NCI-H1436 treated with DMSO at 0.1 percent for 48 hours (cell line): ENCODE measurements at places on chromosomes 5 and 9.

DNA sequence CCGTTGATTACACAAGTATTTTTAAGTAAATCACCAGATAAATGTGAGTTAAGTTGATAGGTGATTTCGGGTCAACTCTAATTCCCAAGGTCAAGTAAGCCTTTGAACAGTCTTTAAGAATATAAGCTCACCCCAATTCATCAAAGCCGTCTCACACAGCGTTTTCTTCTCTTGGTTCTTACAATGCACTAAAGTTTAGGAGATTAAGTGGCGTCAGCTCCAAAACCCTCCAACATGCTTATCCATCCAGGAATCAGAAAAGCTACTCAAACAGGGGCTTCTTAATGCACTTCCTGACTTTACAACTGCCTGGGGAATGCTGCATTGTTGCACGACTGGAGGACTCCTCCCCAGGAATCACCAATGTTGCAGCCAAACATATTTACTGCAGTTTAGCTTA lies 206.2 kb upstream of the EFNA5 start:
- no peak for DNase-seq

- DNase-seq: no peak
Measured at GRCh38 chr5:74990194-74990593, 62.2 kb downstream of the GCNT4 start.

DNA sequence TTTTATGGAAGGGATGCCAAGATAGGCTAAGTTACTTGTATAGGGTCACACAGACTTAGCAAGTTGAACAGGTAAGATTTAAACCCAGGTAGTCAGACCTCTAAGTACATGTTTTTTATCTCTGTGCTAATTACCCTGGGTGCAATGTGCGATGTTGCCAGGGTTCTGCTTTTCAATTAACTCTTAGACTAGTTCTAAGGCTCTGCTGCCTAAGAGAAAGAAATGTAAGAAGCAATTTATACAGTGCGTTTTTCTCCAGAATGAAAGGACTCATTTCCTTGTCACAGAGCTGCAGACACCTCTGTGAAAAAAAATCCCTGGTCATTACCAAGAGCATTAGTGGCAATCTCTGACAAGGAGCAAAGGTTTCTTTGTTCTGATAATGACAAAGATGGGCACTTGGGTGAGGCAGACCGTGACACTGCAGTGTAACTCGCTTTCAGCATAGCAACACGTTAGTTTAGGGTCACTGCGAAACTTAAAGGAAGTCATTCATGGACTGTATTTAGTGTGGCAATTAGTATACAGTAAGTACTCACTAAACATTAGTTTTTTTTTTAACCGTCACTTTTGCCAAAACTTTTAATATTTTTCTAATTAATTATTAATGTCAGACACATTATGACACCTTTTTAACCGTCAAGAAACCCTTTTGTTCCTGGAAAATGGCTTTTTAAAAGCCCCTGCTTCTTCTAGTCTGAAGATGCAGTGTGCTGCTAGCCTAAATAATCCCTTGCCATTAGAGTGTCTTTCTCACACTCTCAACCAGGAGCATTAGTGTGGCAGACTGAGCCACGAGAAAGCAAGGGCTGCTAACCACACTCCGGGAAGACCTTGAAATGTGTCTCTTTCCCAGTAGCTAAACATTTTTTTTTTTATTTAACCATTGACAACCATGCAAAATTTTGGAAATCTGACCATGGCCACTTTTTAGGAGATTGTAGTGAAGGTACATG lies 520.0 kb upstream of the C9orf72 start:
- DNase-seq: peak; percentile 38

GRCh38 chr5:135878156-135878620 lies 17.5 kb downstream of the IL9 start:
- DNase-seq: no peak

- DNase-seq: no peak
Measured at GRCh38 chr9:77965445-77966123, 66.0 kb downstream of the GNAQ start.

- DNase-seq: no peak
Measured at GRCh38 chr5:165620394-165620793, 2115.0 kb downstream of the MAT2B start.

GRCh38 chr5:154196955-154197652 lies 6.6 kb downstream of the GALNT10 start:
- DNase-seq: no peak

GRCh38 chr9:98484162-98484561 lies 224.6 kb downstream of the GABBR2 start:
- no peak for DNase-seq

DNA sequence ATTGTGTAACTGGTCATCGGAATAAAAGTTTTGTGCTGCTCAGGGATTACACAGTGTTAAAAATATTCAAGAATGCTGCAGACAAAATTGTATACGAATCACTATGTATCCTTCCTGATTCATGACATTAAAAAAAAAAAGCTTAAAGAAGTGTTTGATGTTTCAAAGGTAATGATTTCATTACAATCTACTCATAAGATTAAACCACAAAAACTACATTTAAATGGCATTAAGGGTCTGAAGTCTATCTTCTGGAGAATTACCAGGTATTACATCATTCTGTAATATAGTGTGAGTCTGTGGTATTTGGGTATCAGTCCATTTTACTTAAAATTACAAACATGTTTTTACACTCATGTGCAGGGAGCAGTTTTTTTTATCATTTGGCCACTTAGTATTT lies 324.4 kb downstream of the NDUFS4 start:
- DNase-seq: no peak

- DNase-seq: no peak
Measured at GRCh38 chr9:126621061-126621918, 7.6 kb downstream of the LMX1B start.

- no peak for DNase-seq
Measured at GRCh38 chr5:95949810-95950209, 11.8 kb downstream of the ELL2 start.

DNA sequence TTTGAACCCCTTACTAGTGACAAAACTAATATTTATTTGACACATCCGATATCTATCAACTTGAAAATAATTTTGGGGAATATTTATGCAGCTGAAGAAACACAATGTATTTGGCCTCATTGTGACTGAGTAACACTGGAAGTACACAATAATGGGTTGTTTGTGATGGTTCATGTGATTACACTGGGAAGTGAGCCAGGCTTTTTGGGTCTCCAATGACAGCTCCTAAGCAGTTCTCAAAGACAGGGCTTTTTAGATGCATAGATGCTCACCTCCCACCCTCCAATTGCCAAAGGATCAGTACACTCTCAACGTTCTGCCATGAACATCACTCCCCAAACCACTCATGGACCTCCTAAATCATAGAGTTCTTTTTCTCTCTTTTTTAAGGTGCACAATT lies 170.0 kb downstream of the SLC24A2 start:
- DNase-seq: no peak

DNA sequence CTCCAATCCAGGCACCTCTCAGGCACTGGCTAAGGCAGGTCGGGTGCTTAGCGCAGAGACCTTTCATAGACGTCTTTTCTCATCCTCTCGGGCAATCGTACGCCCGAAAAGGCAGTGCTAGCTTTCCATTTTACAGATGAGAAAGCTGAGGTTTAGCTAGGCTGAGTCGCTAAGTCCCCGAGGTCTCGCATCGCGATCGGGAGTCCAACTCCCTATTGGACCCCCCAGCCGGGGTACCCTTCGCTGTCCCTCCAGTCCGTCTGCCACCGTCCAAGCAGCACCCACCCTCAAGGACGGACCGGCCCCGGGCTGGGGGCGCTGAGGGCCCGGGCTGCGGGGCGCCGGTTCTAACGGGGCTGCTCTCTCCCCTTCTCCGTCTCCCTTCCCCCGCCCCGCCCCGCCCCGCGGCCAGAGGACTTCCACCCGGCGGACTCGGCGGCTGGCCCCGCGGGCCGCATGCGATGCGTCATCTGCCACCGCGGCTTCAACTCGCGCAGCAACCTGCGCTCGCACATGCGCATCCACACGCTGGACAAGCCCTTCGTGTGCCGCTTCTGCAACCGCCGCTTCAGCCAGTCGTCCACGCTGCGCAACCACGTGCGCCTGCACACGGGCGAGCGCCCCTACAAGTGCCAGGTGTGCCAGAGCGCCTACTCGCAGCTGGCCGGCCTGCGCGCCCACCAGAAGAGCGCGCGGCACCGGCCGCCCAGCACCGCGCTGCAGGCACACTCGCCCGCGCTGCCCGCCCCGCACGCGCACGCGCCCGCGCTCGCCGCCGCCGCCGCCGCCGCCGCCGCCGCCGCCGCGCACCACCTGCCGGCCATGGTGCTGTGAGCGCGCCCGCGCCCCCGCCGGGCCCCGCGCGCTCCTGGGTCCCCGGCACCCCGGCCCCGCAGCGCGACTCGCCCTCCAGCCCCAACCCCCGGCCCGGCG lies 12.5 kb upstream of the EXOSC2 start:
- peak; percentile 16 for DNase-seq
